NCI-H1436 treated with DMSO at 0.1 percent for 48 hours (cell line): ENCODE measurements at places on chromosomes 3 and 15.

- no peak for DNase-seq
Measured at GRCh38 chr15:82533801-82534200, 6.5 kb downstream of the RPS17 start.

GRCh38 chr15:55834331-55834730, 91.4 kb upstream of the PRTG start:
- DNase-seq, result no peak

GRCh38 chr3:35777065-35777464, 137.7 kb downstream of the ARPP21 start:
- DNase-seq, result no peak

DNA sequence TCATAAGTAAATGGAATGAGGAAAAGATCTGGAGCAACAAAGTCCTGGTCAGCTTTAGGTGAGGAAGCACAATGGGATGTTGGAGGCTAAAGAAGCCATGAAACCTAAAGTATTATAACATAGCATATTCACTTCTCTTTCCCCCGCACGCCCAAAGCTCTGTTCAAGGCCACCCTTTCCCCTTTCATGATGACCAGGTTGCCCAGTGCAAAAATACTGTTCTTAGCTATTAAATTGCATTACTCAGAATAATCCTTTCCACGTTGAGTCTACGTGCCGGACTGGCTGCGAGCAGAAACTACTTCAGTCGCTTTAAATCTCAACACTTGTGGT, 589 bp upstream of the MAPKBP1 start:
- DNase-seq, result no peak

- no peak for DNase-seq
Measured at GRCh38 chr3:20574746-20575145, 388.7 kb upstream of the SGO1 start.

DNA sequence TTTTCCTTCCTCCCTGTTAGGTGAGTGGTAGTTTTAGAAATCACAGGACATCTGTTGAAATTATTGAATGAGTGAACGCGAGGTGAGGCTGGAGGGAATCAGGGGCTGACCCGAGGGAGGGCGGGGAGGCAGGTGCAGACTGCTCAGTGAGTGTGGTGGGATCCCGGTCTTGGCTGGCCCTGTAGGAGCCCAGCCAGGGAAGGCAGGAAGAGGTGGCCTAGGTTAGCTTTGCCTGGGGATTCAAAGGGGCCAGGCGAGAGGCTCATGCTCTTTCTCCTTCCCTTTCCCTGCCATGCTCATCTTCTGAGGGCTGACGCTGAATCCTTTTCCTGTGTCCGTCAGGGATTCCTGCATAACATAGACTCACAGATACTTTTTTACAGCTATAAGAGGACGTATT, 15.1 kb downstream of the CACNA1D start:
- DNase-seq, result no peak

GRCh38 chr3:196563721-196564225, 4.6 kb downstream of the WDR53 start:
- no peak for DNase-seq
